ENCODE measurements at places on chromosomes 1 and 21.

DNA sequence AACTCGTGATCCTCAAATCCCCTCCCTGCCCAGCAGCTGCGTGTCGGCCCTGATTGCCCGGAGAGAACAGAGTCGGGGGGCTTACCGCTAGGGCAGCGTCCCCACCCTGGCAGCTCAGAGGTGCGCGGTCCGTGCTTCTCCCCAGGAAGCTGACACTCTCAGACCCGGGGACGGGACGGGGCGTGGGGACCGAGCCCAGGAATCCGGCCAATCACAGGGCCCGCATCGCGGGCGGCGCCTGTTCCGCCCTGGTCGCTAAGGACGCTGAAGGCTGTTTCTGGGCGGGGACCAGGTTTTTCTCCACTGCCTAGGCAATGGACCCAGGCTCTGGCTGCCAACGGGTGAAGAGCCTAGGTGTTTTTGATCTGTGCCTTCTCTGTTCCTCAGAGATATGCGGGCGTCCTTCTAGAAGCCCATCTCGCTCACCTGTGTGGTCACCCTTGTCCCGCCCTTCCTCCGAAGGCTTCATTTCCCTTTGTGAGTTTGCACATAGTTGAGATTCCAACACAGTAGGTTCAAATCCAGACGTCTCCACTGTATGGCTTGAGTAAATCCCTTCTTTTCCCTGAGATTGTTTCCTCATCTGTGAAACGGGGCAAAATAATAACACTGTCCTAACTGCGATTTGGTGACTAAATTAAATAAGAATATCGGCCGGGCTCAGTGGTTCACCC lies at the start of gene C1orf87:
TSS of gene C1orf87 (minus strand) at position 166 of the 674 bp plus-strand sequence. CDS start 1,127 bp downstream, outside the sequence.
- DNase-seq = no peak

- DNase-seq = no peak
Measured at GRCh38 chr1:246679794-246680177, 44.4 kb upstream of the SCCPDH start.

DNA sequence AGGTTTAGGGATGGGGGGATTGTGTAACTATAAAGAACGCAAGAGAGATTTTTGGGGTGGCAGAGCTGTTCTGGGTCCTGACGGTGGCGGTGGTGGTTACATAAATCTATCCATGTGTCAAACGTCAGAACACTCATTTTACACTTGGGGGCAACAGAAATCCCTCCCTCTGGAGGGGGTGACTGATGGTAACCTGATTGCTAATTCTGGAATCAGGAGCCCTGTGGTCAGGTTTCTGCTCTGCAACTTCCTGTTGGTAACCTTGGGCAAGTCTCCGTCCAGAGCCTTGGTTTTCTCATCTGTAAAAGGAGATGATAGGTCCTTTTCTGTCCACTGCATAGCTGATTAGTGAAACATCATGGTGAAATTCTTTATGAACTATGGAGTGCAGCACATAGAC lies 40.9 kb downstream of the ALPL start:
- DNase-seq = no peak

GRCh38 chr1:158969855-158970254 lies 38.5 kb downstream of the PYHIN1 start:
- DNase-seq = no peak

GRCh38 chr1:2784854-2785630 lies 16.5 kb downstream of the TTC34 start:
- no peak for DNase-seq

GRCh38 chr21:26818906-26819305 lies 26.3 kb downstream of the ADAMTS1 start:
- no peak for DNase-seq

DNA sequence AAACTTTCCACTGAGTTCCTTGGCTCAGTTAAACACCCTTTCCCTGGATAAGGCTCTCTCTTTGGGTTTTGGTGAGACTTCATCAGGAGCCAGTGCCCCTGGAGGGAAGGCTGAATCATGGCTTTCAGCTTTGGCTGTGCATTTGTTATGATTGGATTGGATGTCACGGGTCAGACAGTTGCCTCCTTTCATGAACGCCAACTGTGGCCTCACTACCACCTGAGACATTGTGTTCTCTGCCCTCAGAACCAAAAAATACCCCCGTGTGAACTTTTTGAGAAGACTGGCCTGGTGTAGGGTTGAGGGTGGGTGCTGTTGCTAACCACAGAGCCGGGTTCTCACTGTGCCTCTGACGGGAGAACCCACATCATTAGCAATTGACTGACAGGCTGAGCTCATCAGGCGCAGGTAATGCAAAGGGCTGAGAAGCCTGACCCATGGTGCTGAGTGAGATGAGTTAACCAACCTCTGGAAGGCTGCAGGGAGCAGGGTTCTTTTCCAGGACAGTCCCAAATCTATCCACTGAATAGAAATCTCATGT lies 65.6 kb downstream of the HHAT start:
- DNase-seq = no peak

- DNase-seq = no peak
Measured at GRCh38 chr1:114468047-114468446, 43.0 kb downstream of the TRIM33 start.

DNA sequence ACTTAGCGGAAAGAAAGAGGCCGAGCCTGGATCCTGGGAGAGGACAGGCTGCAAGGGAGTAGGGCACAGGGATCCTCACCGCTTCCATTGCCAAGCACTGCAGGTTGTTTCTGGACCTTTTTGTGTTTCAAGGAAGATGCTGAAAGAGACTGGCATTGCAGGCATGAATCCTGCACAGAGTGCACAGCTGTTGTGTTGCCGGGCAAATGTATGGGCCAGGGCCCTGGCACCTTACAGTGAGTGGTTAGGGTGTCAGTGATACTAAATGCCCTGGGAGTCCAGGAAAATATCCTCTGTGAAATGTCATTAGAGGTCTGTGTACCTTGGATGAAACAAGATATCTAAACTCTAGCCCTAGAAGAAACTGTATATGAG lies 145.5 kb upstream of the FGGY start:
- DNase-seq = no peak

GRCh38 chr1:6244401-6245049 lies 546 bp downstream of the HES3 start:
- DNase-seq = no peak

- no peak for DNase-seq
Measured at GRCh38 chr1:245645894-245646293, 491.1 kb downstream of the KIF26B start.

- no peak for DNase-seq
Measured at GRCh38 chr1:234748713-234749112, 138.7 kb upstream of the IRF2BP2 start.

DNA sequence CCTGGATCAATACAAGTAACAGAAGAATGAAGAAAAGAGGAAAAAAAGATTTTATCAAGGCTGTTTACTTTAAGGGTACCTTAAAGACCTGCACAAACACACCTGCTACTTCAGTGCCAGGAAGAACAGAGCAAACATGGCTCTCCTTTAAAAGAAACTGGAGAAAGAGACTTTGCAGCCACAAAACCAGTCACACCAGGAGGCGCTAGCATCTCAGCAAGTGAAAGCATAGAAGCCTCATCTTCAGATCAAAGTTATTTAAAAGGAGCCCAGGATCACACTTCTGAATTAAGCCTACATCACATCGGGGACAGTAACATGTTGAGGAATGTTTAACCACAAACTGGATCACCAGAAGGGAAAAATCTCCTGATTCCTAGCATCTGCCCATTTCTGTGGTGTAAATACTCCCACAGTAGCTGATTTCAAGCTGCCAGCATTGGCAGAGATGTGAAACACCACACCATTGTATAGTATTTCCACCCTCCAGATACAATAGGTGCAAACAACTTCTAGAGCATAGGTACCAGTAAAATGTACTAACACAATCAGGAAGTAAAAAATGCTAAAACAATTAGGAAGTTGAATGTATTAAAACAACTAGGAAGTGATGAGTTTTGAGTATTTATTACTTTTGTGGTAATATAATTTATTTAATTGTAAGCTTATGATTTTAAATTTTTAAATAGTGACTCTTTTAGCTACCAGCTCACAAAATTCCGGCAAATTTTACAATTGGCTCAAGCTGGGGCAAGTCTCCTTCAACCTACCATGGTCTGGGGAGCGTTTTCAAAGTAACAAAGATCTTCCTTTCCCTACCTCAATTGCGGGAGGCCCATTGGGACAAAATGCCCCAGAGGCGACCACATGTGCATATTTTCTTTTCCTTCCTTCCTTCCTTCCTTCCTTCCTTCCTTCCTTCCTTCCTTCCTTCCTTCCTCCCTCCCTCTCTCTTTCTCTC lies 105.3 kb upstream of the CLDN14 start:
- DNase-seq = no peak

DNA sequence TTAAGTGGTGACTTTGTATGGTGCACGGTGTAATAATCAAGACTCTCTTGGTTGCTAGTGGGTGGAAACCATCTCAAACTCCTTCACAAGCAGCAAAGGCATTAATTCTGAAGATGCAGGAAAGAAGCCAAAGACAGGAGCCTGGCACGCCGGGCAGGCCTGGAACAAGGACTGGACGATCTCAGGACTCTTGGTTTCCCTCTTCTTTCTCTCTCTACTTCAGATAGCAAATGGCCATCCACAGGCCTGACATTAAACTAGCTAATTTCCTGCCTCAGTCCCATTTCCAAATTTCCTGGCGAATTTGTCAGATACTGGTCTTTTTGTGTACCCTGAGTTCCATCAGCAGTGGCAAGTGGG lies 28.2 kb downstream of the STYXL2 start:
- DNase-seq = no peak

- DNase-seq = no peak
Measured at GRCh38 chr1:116538544-116538943, 32.3 kb downstream of the CD58 start.

GRCh38 chr1:3663999-3664699 lies 11.8 kb downstream of the TP73 start:
- DNase-seq = no peak

- DNase-seq = no peak
Measured at GRCh38 chr1:225842074-225842473, 32.1 kb downstream of the EPHX1 start.

- DNase-seq = no peak
Measured at GRCh38 chr1:185973645-185974044, 239.5 kb downstream of the HMCN1 start.

- no peak for DNase-seq
Measured at GRCh38 chr1:109269212-109269980, 13.5 kb downstream of the PSRC1 start.

GRCh38 chr1:44013949-44014348 lies 17.3 kb downstream of the SLC6A9 start:
- DNase-seq = no peak

- no peak for DNase-seq
Measured at GRCh38 chr1:172756024-172756423, 97.1 kb downstream of the FASLG start.

- DNase-seq = no peak
Measured at GRCh38 chr1:115429241-115429640, 91.2 kb upstream of the NGF start.

DNA sequence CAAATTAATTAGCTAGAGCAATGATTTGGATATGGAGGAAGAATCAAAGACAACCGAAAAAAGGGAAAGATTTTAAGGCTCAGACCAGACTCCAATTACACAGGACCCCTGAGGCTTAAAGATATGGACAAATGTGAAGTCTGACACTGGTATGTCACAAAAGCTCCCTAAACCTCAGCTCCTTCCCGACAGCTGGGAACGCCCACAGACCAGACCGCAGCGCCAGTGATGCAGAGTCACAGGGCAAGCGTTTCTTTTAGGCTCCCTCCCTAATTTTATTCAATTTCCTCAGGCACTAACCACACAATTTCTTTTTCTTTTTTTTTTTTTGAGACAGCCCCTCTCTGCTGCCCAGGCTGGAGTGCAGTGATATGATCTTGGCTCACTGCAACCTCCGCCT lies 40.2 kb downstream of the NID1 start:
- peak; percentile 25 for DNase-seq

- DNase-seq = no peak
Measured at GRCh38 chr1:202238914-202239313, 45.3 kb downstream of the LGR6 start.

GRCh38 chr1:173832748-173833147 lies 8.1 kb upstream of the CENPL start:
- no peak for DNase-seq

DNA sequence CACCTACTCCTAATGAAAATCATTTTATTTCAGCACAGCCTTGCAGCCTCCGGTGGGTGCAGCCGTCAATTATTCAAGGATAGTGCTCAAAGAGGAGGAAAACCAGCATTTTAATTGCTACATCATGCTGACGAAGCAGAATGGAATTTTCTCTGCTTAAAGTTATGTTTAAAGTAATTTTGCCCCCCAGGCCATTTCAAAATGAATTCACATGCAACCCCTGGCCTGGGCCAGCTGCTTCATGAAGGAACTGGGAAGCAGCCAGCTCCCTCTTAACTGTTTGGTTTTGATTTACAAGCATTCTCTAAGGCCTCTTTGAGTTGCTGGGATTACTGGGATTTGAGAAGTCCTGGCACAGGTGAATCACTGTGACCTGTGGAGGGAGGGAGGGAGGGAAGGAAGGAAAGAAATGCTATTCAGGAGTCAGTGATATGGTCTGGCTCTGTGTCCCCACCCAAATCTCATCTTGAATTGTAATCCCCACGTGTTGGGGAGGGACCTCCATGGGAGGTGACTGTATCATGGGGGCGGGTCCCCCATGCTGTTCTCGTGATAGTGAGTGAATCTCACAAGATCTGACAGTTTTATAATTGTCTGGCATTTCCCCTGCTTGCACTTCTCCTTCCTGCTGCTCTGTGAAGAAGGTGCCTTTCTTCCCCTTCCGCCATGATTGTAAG lies 66.0 kb downstream of the PGBD5 start:
- DNase-seq = no peak

GRCh38 chr21:35351434-35351833 lies 302.3 kb upstream of the RUNX1 start:
- DNase-seq = no peak

GRCh38 chr1:193069748-193070385 lies 10.5 kb downstream of the RO60 start:
- DNase-seq = no peak

GRCh38 chr1:59685101-59685500 lies 129.6 kb upstream of the HOOK1 start:
- DNase-seq = no peak

DNA sequence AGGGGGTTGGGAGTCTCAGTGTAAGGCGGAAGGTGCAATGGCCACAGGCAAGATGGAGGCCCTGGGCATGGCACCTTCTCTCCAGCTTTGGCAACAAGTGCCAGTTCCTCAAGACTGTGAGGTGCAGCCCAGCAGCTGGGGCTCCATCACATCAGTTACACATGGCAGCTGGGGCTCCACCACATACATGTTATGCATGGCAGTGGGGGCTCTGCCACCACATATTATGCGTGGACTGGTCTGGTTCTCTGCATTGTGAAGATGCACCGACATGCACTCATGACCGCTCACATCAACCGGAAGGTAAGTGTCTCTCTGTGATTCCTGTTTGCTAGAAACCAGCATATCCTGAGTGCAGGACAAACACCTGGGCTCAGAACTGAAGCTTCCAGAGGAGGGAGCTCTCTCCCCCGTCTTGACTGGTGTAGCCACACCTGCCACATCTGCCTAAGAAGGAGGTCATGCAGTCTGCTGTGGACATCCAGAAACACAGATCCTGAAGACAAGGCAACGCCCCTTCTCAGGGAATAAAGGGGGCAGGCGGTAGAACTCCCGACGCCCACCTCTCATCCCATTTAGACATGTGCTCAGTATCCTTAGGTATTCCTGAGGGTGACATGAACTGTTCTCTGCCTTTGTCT lies 104.1 kb upstream of the TMPRSS2 start:
- no peak for DNase-seq

All from bone marrow (tissue), 2 donors.